ENCODE measurements at places on chromosomes 16 and 17. TPM values are rescaled to one million over a fixed set of nuclear protein-coding genes. Genes with fewer than 3 reads are reported as not detected.

DNA sequence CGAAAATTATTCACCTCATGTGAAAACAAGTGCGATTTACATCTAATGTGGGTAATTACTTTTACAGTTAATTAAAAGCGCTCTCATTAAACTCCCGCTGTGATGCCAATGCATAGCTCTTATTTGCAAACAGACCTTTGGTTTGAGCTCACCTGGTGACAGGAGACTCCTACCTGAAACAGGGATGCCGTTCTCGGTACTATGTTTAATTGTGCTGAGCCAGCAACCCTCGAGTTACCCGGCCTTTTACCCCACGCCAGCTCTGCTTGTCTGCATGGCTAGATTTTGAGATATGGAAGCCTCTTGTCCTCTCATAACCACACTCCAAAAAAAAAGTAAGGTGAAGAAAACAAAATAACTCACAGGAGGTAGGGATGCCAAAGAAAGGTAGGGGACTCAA lies 690.4 kb upstream of the RBFOX1 start:
- no peak for DNase-seq

DNA sequence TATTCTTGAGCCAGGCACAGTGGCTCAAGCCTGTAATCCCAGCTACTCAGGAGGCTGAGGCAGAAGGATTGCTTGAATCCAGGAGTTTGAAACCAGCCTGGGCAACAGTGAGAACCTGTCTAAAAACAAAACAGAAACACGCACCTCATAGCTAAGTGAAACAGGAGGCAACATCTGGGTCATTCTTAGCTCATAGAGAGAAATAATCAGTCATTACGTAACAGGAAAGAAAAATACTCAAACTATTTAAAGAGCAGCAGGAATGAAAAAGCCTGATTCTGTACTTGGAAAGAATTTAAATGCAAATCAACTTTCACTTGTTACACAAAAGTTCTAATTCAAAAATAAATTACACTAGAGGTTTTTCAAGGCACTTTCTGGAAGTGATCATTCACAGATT lies 17.2 kb downstream of the CHCT1 start:
- no peak for DNase-seq

DNA sequence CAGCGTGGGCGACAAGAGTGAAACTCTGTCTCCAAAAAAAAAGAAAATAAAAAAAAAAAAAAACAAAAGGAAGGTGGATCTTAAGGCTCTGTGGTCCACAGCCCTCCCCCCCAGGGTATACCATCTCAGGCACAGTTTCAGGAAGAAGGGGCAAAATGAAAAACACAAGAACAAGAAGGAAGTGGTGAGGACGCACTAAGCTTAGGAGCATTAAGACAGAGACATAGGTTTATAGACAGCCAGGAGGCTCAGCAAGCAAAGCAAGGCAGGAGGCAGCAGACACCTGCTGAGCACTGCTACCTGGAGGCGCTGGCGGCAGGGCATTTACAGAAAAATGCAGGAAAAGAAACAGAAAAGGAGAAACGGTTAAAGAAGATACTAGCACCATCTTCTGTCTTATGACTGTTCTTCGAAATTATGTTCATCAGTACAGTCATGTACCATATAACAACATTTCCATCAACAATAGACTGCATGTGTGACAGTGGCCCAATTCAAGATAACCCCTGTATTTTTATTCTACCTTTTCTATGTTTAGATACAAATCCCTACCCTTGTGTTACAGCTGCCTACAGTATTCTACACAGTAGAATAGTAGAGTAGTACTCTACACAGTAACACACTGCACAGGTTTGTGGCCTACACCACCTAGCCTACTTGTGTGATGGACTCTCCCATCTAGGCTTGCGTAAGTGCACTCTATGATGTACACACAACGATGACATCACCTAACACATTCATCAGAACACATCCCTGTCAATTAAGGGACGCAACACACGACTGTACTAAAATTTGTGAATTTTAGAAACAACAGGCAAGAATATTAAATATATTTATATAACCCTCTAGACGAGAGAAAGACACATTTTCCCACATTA lies 62.5 kb downstream of the XPO6 start:
- DNase-seq, result no peak

Gene UMOD
- polyA plus RNA-seq, result 172 TPM

All from left renal pelvis (tissue), 4 donors.